ENCODE measurements at places on chromosomes 12 and 14. TPM values are rescaled to one million over a fixed set of nuclear protein-coding genes. Genes with fewer than 3 reads are reported as not detected.

Gene CEBPE
- not detected for total RNA-seq

Gene TWF1
- 82.2 TPM for total RNA-seq

Gene VRTN
- total RNA-seq, result not detected

Gene AMDHD1
- 0.68 TPM for total RNA-seq

Gene DHH
- 0.71 TPM for total RNA-seq

Gene APOF
- total RNA-seq, result not detected

Gene TM9SF1
- total RNA-seq, result 20.4 TPM

Gene JAG2
- 0.84 TPM for total RNA-seq

Gene BMP4
- not detected for total RNA-seq

Gene LHX5
- total RNA-seq, result not detected

Gene FERMT2
- not detected for total RNA-seq

Gene ZNF10
- total RNA-seq, result 65.5 TPM

Gene ABCC9
- not detected for total RNA-seq

Gene TSPAN11
- not detected for total RNA-seq

Gene CPNE6
- not detected for total RNA-seq

Gene CLEC4C
- total RNA-seq, result not detected

Gene CCDC198
- total RNA-seq, result not detected
